ENCODE measurements at places on chromosomes 4 and X.
A peak's percentile ranks its signal among the peaks of the same experiment; 100 is the strongest.

DNA sequence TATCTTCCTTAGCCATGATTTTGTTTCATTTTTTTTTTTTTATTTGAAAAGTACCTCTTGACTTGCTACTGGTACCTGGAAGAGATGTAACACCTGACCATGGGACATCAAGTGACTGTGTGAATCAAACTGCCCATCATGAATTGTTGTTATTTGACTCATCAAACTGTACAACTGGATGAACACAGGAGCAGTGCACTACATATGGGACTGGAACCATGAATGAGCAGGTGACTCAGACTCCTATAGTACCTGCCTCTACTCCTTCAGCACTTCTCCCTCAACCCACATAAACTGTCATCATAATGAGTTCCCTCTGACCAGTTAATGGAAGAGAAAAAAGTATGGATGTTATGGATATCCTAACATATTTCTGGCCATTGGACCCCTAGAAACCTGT, 15.9 kb upstream of the UBE2D3 start:
- DNase-seq, result no peak

DNA sequence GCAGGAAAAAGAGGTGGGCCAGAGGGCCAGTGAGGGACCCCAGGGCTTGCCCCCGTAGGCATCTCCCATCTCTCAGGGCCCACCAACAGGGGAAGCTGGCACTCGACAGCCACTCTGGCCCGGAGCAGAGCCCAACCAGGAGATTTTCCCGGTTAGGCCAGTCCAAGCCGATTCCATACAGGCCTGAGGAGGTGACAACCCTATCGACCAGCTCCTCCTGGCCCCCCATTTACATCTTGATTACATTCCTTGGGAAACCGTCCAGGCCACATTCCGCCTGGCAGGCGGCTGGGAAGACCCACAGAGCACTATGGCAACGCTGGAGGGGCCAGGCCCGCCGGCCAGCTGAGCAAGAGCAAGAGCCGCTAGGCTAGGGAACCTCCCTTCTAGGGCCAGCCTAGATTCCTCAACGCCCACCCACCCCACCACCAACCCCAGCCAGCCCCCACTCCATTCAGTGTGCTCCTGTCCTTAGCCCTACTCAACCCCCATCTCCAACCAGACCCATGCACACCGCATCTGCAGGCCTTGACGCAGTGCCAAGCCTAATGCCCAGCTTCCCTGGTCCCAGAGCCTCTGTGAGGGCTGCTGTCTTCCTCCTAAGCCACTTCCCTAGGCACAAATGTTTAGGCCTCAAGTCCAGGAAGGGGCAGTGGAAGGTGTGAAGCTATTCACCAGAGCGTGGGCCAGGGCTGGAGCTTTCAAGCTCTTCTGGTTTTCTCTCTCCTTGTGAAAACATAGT, 161.2 kb downstream of the EFNB1 start:
- no peak for DNase-seq

DNA sequence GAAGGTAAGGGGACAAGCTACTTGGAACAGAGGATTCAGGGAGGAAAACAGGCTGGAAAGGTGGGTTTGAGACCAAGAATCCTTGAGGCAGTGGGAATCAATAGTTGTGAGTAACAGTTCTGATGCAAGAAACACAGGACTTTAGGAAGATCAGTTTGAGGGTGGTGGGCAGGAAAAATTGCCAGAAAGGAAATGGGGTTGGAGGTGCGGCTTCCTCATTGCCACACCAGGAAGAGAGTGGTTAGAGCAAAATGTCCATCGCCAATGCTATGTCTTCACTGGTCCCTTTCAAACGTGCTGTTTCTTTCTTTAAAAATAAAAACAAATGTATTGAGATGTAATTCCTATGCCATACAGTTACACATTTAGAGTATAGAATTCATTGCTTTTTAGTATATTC, 57.1 kb upstream of the NOCT start:
- no peak for DNase-seq

GRCh38 chr4:145438298-145438697, 43.4 kb upstream of the SMAD1 start:
- DNase-seq, result no peak

GRCh38 chr4:122636697-122637096, 15.8 kb upstream of the IL21 start:
- no peak for DNase-seq

GRCh38 chr4:105679186-105679585, 29.3 kb downstream of the INTS12 start:
- DNase-seq, result no peak

DNA sequence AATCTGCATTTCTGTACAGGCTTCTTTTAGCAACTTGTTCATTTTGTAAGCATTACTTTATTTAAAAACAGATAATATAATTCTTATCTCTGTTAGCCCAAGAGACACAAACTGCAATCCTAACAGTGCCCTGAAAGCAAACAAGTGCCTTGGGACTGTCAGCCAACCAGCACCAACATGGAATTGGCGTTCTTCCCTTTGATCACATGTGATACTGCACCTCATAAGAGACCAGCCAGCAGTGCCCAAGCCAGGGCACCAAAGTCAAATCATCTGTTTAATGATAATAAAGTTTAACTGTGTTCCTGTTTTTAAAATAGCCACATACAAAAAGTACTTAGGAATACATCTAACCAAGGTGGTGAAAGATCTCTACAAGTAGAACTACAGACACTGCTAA, 223.2 kb downstream of the PRDM5 start:
- DNase-seq, result no peak

GRCh38 chrX:39829965-39830364, 267.8 kb downstream of the BCOR start:
- DNase-seq, result no peak

DNA sequence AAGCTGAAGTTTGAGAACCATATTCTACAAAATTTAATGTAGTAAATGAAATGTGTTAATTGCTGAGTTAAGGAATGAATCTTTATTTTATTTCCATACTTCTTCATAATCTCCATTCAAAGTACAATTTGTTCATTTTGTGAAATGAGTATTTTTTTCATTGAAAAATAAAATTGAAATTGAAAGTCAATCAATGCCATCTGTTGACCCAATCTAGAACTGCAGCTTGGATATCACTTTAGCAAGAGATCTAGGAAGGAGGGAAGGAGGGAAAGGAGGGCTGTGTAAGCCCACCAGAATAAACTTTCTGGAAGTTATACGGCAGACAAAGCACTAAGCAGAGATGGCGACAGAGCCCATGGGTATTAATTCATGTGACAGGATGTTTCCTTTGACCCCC, 128.4 kb downstream of the ZMAT1 start:
- peak; percentile 10 for DNase-seq

- DNase-seq, result no peak
These were observed 442.2 kb downstream of the PABPC4L start for GRCh38 chr4:133759428-133759827.

- DNase-seq, result no peak
These were observed 56.3 kb upstream of the SPRY1 start for GRCh38 chr4:123340381-123340701.

DNA sequence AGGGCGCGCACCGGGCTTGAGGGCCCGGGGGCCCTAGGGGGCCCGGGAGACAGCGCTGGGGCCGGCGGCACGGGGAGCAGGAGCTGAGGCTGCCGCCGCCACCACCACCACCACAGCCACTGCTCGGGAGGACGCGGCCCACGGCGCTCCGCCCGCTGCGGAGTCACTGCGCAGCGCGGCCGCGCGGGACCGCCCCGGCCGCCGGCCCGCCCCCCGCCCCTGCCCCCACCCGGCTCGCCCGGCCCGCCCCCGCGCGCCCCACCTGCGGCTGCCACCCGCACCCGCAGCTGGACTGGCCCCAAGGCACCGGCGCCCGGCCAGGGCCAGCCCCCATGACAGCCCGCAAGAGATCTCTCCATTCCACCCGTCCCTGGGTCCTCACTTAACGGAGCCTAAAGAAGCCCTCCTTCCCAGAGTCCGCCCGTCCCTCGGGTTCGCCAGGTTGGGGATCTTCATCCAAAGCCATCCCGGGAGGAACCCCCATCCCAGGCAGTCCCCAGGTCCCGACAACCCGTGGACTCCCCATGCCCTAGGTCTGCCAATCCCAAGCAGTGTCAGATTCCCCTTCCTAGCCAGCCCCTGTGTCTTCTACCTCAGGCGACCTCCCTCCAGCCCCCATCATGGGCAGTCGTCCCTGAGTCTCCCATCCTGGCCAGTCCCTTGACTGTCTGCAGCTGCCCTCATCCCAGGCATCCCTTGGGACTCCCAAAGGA, 40.0 kb upstream of the IQSEC2 start:
- no peak for DNase-seq

GRCh38 chr4:147578051-147578476, 39.1 kb upstream of the TMEM184C start:
- no peak for DNase-seq

- DNase-seq, result no peak
These were observed 50.0 kb upstream of the ZNF827 start for GRCh38 chr4:145988628-145989027.

DNA sequence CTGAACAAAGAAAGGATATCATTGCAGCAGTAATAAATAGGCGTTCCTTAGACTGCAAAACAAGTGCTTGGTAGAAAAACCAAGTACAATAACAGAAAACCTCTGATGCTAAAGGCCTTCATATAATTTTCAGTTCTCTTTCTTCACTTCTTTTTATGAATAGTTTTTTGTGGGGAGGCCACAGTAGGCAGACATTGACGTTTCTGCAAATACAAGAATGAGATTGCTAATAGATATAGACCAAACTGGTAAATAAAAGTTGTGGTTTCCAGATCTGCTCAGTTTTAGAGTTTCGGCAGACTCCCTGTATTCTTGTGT, 57.0 kb upstream of the RAP1GDS1 start:
- DNase-seq, result no peak

- no peak for DNase-seq
These were observed 145.8 kb upstream of the HCCS start for GRCh38 chrX:10965174-10965798.

DNA sequence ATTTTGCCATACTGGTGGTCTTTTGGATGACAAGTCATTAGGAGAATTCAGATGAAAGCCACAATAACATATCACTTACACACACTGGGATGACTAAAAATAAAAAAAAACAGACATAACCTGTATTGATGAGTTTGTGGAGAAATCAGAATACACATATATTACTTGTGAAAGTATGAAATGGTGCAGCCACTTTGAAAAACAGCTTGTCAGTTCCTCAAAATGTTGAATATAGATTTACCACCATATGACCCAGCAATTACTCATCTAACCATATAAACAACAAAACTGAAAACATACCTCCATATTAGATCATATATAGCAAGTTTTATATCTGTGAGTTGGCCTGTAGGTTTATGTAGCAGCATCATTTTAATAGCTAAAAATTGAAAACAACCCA, 608.7 kb downstream of the TLL1 start:
- DNase-seq, result no peak

- DNase-seq, result no peak
These were observed 125.3 kb downstream of the SCFD2 start for GRCh38 chr4:53240573-53240972.

All from CD4-positive, alpha-beta memory T cell (primary cell).